ENCODE measurements at places on chromosomes 7 and 10.

- DNase-seq, result no peak
These were observed 128.4 kb downstream of the DGKI start for GRCh38 chr7:137718355-137718754.

- no peak for DNase-seq
These were observed 139.4 kb downstream of the DKK1 start for GRCh38 chr10:52453501-52453900.

GRCh38 chr10:15821046-15821683, 39.1 kb downstream of the MINDY3 start:
- DNase-seq, result no peak

- no peak for DNase-seq
These were observed 17.6 kb downstream of the IFIT5 start for GRCh38 chr10:89431977-89432376.

DNA sequence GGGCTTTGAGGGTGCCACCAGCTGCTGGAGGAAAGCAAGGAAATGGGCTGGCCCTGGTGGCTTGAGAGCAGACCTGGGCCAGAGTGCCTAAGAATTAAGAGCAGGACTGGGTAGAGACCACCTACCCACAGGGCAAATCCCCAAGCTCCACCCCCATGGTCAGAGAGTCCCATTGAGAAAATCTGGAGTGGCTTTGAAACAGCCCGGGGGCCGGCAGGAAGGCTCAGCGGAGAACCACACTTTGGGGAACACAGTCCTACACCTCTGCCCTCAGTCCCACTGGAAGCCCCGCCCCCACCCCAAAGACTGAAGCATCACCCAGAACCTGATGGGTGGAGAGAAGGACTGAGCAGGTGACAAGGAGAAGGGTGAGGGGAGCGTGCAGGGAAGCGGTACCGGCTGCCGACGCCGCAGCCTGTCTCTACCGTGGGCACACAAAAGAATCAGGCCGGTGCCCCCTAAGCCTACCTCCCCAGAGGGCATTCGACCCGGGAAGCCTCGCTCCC, 3.6 kb downstream of the SMARCD3 start:
- no peak for DNase-seq

GRCh38 chr7:107937531-107937930, 46.5 kb downstream of the DLD start:
- DNase-seq, result no peak

GRCh38 chr10:89296220-89296648, 5.6 kb upstream of the IFIT2 start:
- DNase-seq, result peak; percentile 54

DNA sequence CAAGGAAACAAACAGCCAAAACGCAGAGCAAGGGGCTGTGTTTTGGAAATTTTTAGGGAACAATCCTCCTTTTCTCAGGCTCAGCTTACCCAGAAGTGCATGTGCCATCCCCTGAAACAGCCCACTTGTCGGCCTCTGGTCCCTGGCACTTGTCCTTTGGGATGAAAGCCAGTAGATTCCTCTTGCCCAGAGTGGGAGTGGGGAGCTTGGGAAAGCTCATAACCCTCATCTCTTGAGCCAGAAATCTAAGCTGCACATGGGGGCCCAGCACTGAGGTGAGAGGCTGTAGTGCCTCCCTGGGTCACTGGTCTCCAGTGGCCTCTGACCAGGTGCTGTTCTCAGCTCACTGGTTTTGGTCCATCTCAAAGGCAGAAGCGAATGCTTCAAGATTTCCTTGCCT, 150.3 kb downstream of the RNF216 start:
- DNase-seq, result no peak

GRCh38 chr7:22611758-22612079, 111.7 kb upstream of the STEAP1B start:
- DNase-seq, result no peak

DNA sequence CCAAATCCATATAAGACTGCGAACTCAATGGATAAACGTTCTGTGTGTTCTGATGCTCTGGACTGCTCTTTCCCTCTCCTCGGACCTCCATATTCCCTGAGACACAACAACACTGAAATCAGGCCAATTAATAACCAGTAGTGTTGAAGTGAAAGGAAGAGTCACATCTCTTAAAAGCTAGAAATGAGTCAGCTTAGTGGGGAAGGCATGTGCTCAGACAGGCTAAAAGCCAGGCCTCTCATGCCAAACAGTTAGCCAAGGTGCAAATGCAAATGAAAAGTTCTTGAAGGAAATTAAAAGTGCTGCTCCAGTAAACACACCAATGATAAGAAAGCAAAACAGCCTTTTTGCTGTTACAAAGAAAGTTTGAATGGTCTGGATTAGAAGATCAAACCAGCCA, 29.3 kb downstream of the TNS3 start:
- no peak for DNase-seq

DNA sequence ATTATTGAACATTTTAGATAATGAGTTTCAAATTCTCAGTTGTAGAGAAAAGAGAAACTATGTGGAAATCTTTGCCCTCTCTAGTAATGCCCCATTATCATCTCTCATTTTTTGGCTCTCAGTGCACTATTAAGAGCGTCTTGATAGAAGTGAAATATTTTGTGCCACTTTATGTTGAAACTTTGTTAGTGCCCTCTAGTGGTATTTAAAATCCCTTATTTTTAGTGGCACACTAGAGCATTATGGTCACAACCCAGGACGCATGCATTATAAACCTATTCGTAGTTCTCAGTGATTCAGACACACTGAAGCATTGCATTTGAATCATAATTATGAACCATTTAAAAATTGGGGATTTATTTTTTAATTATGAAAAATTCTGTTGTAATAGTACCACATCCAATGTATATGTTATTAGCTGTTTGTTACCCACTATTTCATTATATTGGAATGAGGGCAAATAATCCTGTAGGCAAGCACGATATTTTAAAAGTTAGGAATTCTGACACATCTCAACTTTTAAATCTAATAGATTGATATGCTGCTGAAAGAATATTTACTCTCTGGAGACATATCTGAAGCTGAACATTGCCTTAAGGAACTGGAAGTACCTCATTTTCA, 21.9 kb downstream of the PDCD4 start:
- no peak for DNase-seq

GRCh38 chr7:73742753-73743641, 4.4 kb upstream of the ABHD11 start:
- no peak for DNase-seq

DNA sequence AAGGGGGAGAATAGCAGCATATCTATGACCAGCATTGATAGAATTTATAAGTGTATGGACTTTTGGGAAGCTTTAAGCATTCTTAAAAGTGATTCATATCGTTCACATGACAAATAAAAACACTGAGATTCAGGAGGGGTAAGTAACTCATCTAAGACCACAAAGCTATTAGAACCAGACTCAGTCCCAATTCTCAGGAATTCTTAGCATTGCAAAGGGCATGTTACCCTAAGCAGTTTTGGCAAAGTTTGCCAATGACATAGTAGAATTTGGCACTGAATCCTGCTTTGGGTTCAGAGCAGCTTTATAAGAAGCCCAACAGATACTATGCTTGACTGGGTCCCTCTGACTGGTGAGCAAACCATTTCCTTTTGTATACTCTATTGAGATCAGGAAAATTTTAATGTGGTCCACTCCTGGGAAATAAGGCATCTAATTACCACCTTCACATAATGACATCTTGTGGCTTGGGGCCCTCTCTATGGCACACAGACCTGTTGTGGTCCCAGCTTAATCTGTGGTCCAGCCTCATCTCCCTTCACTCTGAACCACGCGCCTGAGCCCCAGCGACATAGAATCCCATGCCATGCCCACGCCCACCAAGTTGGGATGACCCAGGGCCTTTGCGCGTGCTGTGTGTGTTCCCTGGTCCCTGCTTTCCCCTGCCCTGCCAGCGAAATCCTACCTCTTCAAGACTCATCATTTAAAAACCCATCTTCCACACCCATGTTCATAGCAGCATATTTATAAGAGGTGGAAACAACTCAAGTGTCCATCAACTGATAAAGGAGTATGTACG, 37.5 kb upstream of the DOCK1 start:
- DNase-seq, result no peak
